ENCODE measurements at places on chromosomes 6 and 20.

DNA sequence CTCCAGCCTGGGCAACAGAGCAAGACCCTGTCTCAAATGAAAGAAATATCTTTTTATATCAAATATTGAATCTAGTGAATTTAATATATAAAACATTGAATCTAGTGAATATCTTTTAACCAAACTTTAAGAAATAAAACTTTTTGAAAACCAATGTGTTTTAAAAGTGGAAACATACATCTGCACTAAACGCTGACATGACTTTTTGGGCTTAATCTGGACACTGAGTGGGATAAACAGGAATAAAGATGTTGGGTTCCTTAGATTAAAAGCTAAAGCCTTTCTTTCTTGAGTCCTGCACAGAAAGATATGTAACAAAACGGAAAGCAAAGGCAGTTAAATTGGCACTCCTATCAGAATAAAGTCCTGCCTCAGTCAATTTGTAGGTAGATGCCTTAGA, 190.2 kb downstream of the ARHGAP18 start:
- no peak for DNase-seq

DNA sequence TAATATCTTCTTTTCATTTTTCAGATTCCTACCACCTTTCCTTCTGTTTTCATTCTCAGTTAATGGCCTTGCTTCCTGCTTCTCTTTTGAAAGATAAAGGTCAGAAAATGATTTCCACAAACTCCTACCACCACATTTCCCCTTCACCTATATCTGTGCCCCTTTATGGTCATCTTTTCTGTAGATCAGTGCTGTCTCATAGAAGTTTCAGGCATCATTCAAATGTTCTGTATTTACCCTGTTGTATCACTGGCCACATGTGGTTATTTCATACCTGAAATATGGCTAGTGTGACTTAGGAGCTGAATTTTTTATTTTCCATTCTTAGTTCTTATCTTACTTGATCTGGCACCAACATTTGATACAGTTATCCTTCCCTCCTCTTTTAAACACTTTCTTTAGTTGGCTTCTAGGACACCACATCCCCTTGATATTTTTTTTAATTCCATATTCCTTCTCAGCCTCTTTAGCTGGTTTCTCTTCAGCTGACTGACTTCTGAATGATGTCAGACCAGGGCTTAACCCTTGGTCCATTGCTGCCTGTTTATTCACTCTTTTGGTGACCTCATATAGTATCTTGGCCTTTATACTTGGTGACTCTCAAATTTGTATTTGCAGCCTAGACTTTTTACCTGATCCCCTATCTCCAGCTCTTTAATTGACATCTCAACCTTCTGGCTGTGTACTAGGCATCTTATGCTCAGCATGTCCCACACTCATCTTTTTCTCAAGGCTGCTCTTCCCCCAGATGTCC, 81.0 kb downstream of the ATRN start:
- DNase-seq = no peak

GRCh38 chr6:41408982-41409381, 73.6 kb downstream of the NCR2 start:
- DNase-seq = no peak

GRCh38 chr6:157761926-157762325, 61.1 kb upstream of the SNX9 start:
- DNase-seq = no peak

GRCh38 chr20:10483691-10484090, 48.6 kb downstream of the SLX4IP start:
- no peak for DNase-seq

GRCh38 chr6:145017516-145017915, 717.8 kb downstream of the EPM2A start:
- no peak for DNase-seq

GRCh38 chr6:11675601-11676000, 103.0 kb downstream of the ADTRP start:
- no peak for DNase-seq

DNA sequence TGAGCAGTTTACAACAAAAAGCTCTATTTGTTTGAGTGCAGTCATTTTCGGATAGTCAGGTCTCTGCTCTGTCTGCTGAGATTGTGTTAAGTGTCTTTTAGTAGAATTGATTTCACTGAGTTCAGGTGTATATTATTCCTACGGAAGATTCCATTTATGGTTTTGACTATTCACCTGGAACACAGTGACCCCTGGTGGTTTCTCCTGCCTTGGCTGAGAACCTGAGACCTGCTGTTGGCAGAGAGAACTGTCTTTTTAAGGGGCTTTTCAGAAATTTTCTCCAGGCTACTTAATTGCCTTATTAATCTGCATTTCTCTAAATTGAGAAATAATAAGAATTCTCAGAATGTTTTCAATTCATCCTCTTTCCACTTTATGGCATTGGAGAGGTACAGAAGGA, 508.0 kb downstream of the TBC1D32 start:
- DNase-seq = no peak

DNA sequence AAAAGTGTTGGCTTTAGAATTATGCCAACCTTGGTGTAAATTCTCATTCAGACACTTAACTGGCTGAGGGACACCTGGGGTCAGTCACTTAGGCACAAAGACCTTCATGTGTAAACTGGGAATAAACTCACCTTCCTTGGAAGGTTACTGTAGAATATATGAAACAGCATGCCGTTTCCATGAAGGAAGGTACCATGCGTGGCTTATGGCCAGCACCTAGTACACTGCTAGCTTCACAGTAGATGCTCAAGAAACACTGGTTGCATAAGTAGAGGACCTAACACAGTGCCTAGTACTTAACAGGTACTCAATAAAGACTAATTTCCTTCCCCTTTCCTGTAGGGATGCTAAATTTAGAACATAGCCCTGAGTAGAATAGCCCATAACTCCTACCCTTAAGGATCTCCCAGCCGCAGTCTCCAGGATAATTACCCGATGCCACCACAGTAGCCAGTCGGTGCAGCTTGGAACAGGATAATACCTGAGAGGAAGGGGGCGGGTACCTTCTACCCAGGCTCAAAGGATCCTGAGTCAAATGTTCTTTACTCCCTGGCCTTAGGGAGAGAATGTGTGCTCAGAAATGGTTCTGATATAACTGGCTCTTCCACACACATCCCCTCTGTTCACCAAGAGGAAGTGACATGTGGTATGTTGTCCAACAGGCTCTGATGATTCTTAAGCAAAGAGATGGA, 3.6 kb downstream of the BCL2L1 start:
- no peak for DNase-seq

DNA sequence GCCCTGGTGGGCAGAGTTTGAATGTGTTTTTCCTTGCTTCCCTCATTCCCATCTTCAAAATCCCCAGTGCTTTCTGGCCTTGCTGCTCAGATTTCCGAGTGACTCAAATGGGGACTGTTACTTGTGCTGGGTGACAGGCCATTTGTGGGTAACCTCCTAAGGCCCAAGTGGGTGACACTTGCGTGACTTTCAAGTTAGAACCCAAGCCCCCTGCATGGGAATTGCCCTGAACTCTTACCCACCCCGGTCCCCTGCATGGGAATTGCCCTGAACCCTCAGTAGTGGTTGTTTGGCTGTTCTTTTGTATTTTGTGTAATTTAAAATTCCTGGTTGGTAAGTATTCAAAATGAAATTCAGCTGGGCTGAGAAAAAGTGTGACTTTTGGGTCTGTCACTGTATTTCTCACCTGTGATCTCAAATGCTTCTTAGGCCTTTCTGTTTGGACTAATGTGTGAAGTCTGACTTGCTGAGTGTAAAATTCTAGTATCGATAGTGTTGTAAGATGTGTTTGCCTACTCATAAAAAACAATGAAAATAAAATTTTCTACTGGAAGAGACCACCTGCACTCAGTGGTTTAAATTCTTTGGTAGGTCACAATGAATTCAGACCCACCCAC, 12.4 kb upstream of the RBM38 start:
- no peak for DNase-seq

DNA sequence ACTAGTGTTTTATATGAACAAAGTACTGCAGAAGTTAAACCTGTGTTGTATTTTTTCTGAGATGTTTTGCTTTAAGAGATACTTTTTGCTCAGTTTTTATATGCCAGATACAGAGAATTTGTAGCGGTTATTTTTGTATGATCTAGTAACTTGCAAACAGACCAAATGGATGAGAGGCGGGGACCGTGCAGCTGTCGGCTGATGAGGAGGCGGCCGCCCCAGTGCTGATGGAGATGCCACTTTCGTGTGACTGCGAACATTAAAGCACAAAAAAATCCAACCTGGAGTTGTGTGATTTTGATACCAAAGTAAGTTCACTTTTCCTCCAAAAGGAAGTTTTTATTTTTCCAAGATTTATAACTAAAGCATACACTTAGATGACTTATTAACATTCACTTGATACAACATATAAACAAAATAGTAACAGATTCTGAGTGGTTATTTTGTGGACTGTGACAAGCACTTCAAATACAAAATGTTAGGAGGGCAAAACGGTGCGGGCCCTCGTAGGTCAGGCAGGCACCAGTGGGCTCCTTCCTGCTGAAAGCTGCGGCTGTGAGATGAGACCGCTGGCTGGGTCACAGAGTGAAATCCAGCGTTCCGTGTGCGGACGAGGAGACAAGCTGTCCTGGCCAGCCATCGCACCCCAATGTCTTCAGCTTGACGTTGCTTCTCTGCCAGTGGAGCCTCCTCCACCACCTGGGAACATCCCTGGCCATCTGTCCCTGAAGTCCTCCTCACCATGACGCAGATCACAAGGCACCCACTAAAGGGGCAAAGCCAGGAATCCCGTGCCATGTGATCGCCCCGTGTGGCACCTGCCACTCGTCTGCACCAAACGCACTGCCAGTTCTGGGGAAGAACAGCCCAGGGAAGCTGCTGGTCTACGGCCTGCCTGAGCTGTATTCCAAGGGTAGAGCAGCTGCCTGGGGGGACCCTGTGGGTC, 4.0 kb upstream of the OGFR start:
- DNase-seq = no peak

DNA sequence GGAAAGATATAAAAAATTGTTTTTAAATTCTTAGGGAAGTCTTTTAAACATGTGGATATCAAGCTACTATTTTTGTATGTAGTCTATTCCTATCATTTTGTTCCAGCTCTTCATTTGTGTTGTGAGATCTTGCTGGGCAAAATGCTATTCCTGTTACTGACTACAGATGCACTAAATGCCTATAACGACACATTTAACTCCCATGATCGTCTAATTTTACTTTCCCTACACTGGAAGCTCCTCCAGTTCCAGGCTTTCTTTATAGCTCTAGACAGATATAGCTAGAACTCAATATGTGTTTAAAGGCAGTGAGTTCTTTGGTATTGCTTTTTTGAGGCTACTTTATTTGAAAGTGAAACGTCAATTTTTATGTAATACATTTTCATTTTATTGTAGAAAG, 971.5 kb upstream of the CITED2 start:
- DNase-seq = no peak

- DNase-seq = no peak
These were observed 56.5 kb downstream of the DLL1 start for GRCh38 chr6:170234419-170234818.

DNA sequence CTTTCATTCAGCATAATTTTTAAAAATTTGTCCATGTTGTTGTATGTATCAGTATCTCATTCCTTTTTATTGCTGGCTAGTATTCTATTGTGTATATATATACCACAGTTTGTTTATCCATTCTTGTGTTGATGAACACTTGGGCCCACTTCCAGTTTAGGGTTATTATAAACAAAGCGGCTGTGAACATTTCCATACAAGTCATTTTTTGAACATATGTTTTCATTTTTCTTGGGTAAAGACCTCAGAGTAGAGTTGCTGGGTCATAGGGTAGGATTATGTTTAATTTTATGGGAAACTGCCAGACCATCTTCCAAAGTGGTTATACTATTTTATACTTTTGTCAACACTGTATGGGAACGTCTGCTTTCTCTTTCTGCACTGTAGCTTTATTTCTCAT, 55.3 kb downstream of the RBM24 start:
- DNase-seq = no peak

- no peak for DNase-seq
These were observed 19.2 kb upstream of the ZSCAN9 start for GRCh38 chr6:28205879-28206278.

DNA sequence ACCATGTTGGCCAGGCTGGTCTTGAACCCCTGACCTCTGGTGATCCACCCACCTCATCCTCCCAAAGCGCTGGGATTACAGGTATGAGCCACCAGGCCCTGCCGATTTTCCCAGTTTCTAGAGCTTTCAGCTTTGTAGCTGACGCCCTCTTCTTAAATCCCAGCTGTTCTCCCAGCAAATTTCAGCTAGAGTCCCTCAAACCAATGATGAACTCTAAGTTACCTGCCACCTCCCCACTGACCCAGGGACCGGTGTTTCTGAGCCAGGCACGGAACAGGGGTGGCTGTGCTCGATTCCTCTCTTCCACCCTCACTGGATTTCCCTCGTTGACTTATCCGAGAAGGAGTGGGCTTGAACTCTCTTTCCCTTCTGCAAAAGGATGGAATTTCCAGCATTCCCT, 39.1 kb downstream of the SUN5 start:
- DNase-seq = no peak

GRCh38 chr20:4014031-4014474, 1.3 kb downstream of the RNF24 start:
- peak; percentile 60 for DNase-seq

GRCh38 chr6:111534231-111534751, 51.3 kb upstream of the REV3L start:
- DNase-seq = no peak

DNA sequence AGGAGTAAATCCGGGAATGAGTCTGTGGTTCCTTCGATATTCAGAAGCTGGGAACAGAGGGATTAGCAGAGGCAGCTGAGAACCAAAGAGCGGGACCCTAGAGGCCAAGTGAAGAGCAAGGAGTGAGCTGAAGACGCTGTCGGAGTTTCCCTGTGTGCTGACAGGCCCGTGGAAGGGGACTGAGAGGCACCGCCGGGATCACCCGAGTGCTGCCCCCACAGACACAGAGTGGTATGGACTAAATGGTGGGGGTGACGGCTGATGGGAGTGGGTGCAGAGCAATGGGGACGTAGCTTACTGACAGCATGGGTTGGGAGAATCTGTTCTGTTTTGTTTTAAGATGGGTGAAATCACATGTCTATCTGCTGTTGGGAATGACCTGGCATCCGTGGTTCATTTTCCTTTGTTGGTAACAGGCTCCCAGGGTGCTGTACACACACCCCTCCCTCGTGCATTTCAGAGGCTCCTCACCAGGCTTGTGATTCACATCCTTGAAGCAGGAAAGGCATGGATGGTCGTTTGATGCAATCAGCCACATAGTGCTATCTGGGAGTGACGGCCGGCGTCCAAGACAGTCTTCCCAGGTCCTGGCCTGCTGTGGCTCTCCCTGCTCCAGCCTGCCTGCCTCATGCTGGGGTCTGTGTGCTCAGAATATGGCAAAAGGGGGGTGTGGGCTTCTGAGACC, 97.4 kb downstream of the THBS2 start:
- DNase-seq = no peak

- no peak for DNase-seq
These were observed 87.8 kb downstream of the CARMIL1 start for GRCh38 chr6:25366903-25367545.
